ENCODE measurements at places on chromosomes 11 and 22. TPM values are rescaled to one million over a fixed set of nuclear protein-coding genes. Genes with fewer than 3 reads are reported as not detected.

- peak; percentile 5 for DNase-seq
Measured at GRCh38 chr11:126483621-126484195, 128.2 kb downstream of the ST3GAL4 start.

Gene BRSK2
- total RNA-seq: 0.95 TPM

GRCh38 chr11:64081745-64082442 lies 46.2 kb downstream of the FLRT1 start:
- no peak for DNase-seq

Gene BDNF
- not detected for total RNA-seq

DNA sequence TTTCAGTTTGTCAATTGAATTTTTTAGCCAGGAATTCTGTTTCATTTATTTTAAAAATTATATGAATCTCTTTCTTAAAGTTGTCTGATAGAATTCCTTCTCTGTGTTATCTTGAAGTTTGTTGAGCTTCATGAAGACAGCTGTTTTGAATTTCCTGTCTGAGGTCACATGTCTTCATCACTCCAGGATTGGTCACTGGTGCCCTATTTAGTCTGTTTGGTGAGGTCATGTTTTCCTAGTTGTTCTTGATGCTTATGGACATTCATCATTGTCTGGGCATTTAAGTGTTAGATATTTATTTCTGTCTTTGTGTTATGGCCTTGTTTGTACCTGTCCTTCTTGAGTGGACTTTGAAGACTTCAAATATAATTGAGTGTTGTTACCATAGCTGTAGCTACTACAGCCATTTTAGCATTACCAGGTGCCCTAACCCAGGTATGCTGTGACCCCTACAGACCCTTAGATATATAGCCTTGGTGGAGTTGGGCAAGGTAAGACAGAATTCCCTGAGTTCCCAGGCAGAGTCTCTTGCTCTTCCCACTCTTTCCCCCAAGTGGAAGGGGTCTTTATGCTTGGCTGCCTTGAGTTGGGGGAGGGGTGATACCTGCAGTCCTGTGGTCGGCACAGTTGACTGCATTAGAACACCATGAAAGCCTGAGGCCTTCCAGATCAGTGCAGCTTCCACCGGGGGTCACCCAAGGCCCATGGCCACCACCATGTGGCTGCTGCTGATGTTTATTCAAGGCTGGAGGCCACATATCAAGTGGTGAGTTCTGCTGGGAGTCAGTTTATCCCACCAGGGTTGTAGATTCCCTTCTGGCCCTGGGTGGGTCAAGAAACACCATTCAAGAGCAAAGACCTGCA lies 229.6 kb downstream of the DYNC2H1 start:
- no peak for DNase-seq

- DNase-seq: no peak
Measured at GRCh38 chr11:13260201-13260962, 17.2 kb upstream of the BMAL1 start.

Gene APOBEC3A
- total RNA-seq: not detected

DNA sequence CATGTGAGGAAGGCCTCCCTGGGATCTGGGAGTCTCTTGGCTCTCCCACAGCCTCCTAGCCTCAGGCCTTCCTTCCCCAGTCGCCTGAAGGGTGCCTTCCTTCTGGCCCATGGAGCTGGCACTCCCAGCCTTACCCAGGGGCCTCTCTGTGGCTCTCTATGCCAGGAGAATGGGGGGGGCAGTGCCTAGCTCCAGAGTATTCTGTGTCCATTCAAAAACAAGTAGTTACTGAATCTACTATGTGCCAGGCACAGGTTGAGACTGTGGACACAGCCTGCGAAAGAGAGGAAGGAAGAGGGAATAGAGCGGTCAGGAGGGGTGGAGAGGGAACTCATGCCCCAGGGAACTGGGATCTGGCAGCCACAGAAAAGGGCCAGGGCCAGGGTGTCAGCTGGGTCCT lies 2.7 kb upstream of the PLA2G3 start:
- DNase-seq: no peak

Gene CPT1B
- total RNA-seq: 34.2 TPM

Gene BEST1
- total RNA-seq: 1.6 TPM

GRCh38 chr11:103845331-103845730 lies 191.1 kb upstream of the DDI1 start:
- DNase-seq: no peak

Gene SYCE3
- total RNA-seq: not detected

- DNase-seq: no peak
Measured at GRCh38 chr11:43576320-43576802, 104.2 kb upstream of the HSD17B12 start.

GRCh38 chr11:43268786-43269185 lies 43.0 kb upstream of the API5 start:
- no peak for DNase-seq

GRCh38 chr22:20957102-20957682 lies 9.9 kb upstream of the AIFM3 start:
- peak; percentile 44 for DNase-seq

Gene MRGPRX2
- not detected for total RNA-seq

Gene GTSE1
- total RNA-seq: 1.00 TPM

Gene SMTNL1
- not detected for total RNA-seq

DNA sequence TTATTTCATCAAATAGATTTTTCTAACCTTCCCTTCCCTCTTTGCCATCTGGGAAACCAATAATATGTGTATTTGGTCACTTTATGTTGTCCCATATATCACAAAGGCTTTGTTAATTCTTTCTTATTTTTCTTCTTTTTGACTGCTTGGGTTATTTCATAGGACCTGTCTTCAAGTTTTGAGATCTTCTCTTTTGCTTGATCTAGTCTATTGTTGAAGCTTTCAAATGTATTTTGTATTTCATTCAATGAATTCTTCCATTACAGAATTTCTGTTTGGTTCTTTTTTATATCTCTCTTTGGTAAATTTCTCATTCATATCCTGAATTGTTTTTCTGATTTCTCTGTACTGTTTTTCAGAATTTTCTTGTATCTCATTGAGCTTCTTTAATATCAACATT lies 132.1 kb downstream of the FCHSD2 start:
- DNase-seq: no peak

GRCh38 chr11:112363527-112363926 lies 102.9 kb upstream of the PLET1 start:
- DNase-seq: no peak

GRCh38 chr11:116637766-116638165 lies 135.0 kb downstream of the BUD13 start:
- no peak for DNase-seq
